ENCODE measurements at places on chromosomes 1 and 21.
A peak's percentile ranks its signal among the peaks of the same experiment; 100 is the strongest.

GRCh38 chr1:246827396-246827795 lies 103.2 kb downstream of the SCCPDH start:
- no peak for DNase-seq

DNA sequence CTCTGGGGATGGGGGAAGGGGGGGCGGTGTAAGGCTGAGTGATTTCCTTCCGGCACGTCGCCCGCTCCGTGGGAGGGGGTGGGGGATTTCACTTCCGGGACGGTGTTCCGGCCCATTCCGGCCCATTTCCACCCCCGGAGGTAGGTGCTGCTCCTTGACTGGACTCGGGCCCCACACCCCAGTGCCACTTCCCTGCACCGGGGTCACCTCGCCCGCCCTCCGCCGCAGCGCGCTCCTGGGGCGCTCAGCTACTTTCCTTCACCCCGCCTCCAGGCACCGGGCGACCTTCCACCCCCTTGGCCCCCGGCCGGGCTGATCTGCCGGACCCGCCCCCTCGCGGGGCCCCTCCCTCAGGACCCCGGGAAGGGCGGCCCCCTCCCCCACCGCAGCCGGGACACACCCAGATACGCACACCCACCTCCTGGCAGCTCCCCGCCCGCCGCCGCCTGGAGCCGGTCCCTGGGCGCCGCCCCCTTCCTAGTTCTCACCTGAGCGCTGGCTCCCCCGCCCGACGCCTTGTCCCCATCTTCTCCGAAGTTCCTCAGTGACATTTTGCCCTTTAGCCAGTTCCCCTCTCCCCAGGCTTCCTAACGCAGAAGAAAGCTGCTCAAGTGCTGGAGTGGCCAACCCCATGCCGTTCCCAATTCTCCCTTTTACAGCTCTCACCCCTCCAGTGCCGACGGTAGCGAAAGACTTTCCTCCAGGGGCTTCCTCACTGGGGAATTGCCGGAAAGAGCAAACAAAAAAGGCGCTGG lies at the start of gene ZBTB37:
Gene ZBTB37, plus strand, starts transcription at position 115 of the 755 bp plus-strand sequence. CDS start 1,846 bp downstream, outside the sequence.
- DNase-seq: peak; percentile 70

DNA sequence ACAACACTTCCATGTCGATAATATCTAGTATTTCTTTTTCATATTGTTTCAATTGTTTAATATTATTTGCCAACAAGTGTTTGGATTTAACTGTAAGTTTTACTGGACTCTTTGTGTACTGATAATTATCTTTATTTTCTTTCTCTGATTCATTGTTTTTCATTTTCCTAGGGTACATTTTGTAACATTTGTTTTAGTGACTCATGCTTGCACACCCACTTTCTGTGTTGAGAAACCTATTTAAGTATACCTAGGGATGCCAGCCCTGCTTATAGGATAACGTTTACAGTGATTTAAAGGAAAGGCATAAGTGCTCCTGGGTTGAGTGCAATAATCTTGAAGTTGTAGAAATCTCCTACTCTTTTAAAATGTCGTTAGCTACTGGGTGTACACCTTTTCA lies 1386.0 kb upstream of the ADGRL4 start:
- no peak for DNase-seq

- DNase-seq: no peak
Measured at GRCh38 chr1:189192741-189193520, 1284.7 kb downstream of the BRINP3 start.

- DNase-seq: no peak
Measured at GRCh38 chr1:9400425-9401079, 107.9 kb downstream of the SPSB1 start.

DNA sequence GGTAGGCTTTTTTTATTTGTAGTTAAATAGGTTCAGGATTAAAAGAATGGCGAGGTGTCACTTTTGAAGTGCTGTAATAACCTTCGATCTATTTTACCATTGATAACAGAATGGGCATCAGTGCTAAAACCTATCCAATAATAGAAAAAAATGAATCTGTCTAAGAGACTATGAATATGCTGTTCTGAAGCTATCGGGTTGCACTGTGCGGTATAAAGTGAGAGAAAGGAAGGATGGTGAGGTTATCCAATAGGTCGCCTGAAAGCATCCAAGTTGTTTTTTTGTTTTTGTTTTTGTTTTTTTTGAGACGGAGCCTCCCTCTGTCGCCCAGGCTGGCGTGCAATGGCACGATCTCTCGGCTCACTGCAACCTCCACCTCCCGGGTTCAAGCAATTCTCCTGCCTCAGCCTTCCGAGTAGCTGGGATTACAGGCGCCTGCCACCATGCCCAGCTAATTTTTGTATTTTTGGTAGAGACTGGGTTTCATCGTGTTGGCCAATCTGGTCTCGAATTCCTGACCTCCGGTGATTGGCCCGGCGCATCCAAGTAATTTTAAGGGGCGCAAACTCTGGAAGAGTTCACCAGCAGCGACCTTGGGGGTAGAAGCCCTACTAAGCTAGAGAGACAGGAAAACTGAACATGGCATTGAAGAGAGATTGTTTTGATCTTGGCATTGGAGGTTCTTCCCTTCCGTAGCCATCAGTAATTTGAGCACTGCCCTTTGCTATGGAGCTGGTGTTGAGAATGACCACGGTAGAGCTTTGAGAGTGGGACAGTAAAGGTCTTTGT lies 8.7 kb upstream of the MDM4 start:
- DNase-seq: peak; percentile 80

DNA sequence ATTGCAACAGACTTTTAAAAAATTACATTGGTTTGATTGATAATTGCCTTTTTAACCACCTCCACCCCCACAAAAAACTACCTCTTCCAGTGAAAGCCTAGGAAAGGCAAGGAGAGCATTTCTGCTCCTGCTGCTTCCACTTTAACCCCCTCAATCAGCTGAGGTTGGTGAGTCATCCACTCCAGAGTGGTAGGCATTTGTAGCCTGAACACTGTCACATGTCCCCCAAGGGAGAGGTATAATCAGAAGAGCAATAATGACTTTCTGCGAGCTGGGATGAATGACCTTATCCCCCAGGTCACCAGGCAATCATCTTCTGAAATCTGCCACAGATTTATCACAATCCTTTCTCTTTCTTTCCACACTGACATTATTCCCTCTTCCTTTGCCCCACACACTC lies 126.6 kb upstream of the CAMK1G start:
- peak; percentile 56 for DNase-seq

- no peak for DNase-seq
Measured at GRCh38 chr1:1543706-1544099, 3.3 kb upstream of the TMEM240 start.

- no peak for DNase-seq
Measured at GRCh38 chr1:166379447-166379846, 212.6 kb upstream of the FAM78B start.

DNA sequence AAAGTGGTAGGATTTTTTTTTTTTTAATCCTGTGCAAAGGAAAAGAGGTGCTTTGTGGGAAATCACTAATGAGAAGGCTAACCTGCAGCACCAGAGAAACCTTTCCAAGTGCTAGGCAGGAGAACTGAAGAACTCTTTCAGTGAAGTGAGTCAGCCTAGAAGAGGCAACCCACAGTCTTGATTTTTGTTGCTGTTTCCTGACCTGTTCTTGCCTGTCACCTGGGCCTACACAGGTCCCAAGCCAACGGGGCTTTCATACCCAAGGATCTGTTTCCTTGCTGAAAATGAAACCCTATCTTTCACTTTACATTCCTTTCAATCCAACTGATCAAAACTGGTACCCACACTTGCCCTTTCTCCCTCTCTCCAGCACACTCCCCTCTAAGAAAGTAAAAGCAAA lies 7.1 kb upstream of the IKBKE start:
- DNase-seq: no peak

GRCh38 chr1:99264201-99265021 lies at the start of gene PLPPR4:
TSS of gene PLPPR4 (plus strand) at chr1:99264492. CDS start at chr1:99264594, 102 bp downstream.
- peak; percentile 38 for DNase-seq

DNA sequence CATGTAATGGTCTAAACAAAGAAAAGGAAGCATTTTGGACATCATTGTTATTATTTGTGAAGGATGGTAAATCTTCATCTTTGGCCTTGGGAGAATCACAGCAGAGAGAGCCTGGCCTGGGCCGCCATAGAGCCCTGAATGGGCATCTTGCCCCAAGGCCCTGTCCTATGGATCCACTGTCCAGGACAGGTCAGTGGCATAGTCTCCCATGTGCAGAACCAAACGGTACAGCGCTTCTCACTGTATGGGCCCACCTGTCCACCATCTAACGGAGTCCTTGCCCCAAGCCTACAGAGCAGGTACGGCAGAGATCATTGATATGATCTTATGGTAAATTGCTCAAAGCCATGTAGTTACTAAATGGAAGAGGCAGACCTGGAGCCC lies 185.7 kb downstream of the FOXD2 start:
- no peak for DNase-seq

GRCh38 chr1:51236531-51237350 lies 668 bp downstream of the RNF11 start:
- peak; percentile 28 for DNase-seq

DNA sequence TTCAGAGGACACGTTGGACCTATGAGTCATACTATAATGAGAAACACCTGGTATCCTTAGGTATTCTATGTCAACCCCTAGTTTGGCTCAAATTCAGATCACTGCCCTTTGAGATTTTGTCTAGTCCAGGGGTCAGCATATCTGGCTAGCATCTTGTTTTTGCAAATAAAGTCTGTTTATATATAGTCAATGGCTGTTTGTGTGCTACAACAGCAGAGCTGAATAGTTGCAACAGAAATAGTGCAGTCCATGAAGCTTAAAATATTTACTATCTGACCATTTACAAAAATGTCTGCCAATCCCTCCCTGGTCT lies 48.5 kb upstream of the EDEM3 start:
- DNase-seq: peak; percentile 24

DNA sequence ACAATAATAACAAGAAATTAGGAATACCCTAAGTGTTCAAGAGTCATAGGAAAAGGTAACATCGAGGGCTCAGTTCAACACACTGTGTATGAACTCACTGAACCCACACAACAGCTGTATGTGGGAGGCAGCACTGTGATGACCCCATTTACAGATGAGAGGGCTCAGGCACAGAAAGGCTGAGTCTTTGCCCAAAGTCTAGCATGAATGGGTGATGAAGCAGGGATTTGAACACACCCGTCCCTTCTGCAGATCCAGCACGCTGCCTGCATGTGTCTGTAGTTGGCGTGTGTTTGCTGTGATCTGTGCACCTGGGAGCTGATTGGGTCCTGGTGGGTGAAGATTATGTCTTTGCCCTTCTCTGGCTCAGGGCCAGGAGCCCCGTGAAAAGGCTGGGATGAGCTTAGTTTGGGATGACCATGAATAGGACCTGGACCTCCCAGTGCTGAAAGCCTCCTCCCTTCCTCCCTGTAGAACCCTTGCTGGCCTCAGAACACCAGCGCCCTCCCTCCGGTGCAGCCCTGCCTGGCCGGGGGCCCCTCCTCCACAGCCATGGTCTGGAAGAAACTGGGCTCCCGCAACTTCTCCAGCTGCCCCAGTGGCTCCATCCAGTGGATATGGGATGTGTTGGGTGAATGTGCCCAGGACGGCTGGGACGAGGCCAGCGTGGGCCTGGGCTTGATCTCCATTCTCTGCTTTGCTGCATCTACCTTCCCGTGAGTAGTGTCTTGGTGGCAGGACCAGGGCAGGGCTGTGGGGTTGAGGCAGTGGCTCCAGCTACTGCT lies 5.2 kb downstream of the SLC66A1 start:
- DNase-seq: no peak

- DNase-seq: peak; percentile 95
Measured at GRCh38 chr1:19765623-19766022, 34.1 kb downstream of the TMCO4 start.

- no peak for DNase-seq
Measured at GRCh38 chr1:205826016-205826806, 13.2 kb upstream of the SLC41A1 start.

DNA sequence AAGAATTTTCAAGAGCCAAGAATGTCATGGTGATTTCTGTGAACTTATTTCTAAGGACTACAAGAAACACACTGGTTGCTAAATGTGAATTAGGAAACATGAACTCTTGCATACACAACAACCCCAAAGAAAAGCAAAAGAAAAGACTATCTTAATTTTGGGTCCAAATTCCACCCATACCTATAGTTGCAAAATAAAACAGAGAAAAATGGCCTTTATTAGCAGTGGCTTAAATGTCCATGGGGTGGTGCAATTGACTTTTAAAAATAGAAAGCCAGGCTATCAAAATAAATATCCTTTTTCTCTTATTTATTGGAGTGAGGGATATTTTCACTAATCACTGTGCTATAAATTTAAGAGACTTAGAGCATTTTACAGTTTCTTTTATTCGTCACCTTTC lies 80.9 kb upstream of the DPYD start:
- peak; percentile 14 for DNase-seq

DNA sequence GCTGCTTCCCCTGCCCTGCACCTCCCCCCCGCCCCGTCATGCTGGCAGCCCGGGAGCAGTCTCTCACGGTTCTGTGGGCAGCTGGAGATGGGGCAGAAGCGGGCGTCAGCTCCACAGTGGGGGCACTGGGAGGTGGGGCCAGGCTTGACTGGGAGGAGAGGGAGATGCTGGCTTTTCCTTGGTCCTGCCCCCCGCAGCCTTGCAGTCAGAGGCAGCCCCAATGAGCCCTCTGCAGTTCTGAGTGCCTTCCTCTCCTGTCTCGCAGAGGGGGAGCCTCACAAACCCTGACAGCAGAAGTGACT lies 21.7 kb downstream of the ARHGEF10L start:
- no peak for DNase-seq

DNA sequence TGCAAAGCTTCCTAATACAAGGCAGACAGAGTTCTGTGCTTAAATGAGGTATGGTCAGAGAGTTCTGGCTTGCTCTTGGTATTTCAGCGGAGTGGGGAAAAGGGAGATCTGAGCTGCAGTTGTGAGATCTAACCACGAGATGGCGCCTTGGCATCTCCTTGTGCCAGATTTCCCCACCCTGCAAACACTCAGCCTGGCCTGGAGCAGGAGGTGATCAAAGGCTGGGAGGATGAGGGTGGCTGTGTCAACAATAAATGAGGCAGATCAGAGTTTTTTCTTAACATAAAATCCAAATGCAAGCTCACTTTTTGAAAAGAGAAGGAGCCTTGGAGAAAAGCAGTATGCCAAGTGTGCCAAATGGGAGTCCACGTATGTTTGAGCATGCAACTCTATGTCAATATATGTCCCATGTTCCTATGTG lies 4.1 kb upstream of the TFAP2E start:
- DNase-seq: peak; percentile 61

DNA sequence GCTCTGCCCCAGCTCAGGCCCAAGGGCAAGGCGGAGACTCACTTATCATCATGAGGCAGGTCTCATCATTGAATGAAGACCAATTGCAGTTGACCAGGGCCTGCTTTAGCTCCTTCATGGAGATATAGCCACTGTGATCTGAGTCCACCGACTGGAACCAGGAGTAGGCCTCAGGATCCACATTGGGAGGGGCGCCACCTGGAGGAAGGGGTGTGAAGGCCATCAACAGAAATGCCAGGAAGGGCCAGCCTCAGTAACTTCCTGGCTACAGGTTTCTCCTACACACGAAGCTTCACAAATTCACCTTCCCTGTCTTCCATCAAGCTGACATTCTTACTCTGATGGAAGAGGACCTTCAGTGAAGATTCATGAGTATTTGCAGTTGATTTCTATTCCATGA lies 11.6 kb downstream of the PEF1 start:
- DNase-seq: no peak

- DNase-seq: peak; percentile 42
Measured at GRCh38 chr1:239912471-239912870, 179.2 kb upstream of the FMN2 start.

GRCh38 chr21:15274701-15275485 lies 210.1 kb upstream of the NRIP1 start:
- DNase-seq: no peak

Data from fibroblast of skin of abdomen (primary cell).